T-helper 1 cell (primary cell): ENCODE measurements at places on chromosomes 12 and 14.

GRCh38 chr14:96989306-96989705, 192.1 kb downstream of the VRK1 start:
- no peak for DNase-seq

- DNase-seq = no peak
Measured at GRCh38 chr12:66242311-66242710, 53.3 kb downstream of the IRAK3 start.

- no peak for DNase-seq
Measured at GRCh38 chr12:103680591-103681141, 93.6 kb downstream of the STAB2 start.

DNA sequence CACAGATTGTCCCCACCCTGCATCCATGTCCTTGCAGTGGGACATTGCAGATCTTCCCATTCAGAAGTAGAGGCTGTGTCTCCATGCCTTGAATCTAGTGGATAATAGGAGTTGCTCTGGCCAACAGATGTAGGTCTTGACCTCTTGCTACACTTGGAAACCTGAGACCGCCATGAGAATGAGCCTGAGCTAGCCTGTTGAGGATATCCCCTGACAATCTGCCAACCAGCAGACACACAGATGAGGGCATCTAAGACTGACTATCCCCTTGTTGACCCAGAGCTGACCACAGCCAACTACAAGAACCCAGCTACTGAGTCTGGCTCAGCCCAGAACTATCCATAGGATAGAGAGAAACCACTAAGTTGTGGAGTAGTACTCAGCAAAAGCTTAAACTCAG, 161.1 kb upstream of the NOS1 start:
- no peak for DNase-seq

GRCh38 chr14:35332517-35333263, 40.5 kb downstream of the PSMA6 start:
- peak; percentile 68 for DNase-seq

DNA sequence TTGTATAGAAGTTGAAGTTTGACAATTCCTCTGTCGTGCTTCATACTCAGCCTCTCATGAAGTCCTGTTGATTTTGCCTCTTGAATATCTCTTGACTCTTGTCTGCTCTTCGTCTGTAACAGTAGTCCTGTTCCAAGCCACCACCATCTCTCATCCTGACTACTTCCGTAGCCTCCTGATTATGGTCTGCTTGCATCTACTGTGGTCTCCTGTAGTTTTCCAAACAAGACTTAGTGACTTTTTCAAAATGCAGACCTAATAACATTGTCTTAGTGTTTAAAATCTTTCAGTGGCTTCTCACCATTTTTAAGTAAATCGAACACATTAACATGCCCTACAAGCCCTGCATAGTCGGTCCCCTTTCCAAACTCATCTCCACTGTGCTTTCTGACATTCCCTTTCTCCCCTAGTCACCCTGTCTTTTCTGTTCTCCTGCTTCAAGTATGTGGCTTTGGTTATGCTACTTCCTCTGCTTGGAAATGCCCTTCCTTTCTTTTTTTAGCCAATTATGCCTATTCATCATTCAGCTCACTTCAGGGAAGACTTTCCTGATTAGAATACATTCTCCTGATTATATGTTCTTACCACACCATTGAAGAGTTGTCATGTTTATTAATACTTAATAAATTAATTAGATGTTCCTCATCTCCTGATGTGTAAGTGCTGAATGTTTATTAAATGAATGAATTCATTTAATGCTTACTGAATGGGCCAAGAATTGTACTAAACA, 2.0 kb downstream of the SCYL2 start:
- DNase-seq = no peak
